Bone marrow (tissue), 2 donors: ENCODE measurements at places on chromosomes 7 and 10.

GRCh38 chr7:52669031-52669430, 366.4 kb upstream of the POM121L12 start:
- DNase-seq, result no peak

GRCh38 chr7:91230100-91230499, 34.1 kb upstream of the FZD1 start:
- DNase-seq, result no peak

- DNase-seq, result no peak
Observed at GRCh38 chr7:95517870-95518269, 32.1 kb downstream of the ASB4 start.

GRCh38 chr10:132420981-132421846, 24.2 kb downstream of the PWWP2B start:
- DNase-seq, result peak; percentile 52

DNA sequence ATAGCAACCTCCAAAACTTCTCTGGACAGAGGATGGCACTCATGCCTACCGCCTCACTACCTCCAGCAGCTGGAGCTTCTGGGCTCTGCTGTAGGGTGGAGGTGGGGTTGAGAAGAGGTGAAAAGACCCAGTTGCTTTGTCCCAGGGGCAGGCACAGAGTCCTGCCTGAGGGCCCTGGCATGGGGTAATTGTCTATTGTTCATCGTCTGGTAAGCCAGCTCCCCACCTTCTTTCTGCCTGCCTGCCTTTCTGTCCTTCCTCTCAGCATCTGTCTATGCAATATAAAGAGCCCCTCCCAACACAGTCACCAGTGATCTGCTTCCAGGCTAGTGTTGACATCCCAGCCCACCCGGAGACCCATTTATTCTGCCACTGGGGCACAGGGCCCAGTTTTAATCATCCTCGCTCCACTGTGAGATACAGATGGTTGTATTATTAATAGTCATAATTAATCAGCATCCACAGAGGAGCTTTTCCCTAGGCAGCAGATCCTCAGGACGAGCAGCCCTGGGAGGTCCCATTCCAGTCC, 39.0 kb downstream of the ZMIZ1 start:
- no peak for DNase-seq

- no peak for DNase-seq
Observed at GRCh38 chr7:99267481-99267840, 5.2 kb upstream of the MYH16 start.

- DNase-seq, result no peak
Observed at GRCh38 chr7:85641331-85641730, 454.5 kb upstream of the SEMA3D start.

GRCh38 chr7:154598396-154598795, 404.5 kb downstream of the PAXIP1 start:
- DNase-seq, result no peak

- no peak for DNase-seq
Observed at GRCh38 chr10:124688386-124688785, 55.8 kb downstream of the FAM53B start.

- DNase-seq, result no peak
Observed at GRCh38 chr7:91847876-91848588, 32.5 kb downstream of the MTERF1 start.

GRCh38 chr10:72697716-72698115, 5.8 kb downstream of the MCU start:
- no peak for DNase-seq

DNA sequence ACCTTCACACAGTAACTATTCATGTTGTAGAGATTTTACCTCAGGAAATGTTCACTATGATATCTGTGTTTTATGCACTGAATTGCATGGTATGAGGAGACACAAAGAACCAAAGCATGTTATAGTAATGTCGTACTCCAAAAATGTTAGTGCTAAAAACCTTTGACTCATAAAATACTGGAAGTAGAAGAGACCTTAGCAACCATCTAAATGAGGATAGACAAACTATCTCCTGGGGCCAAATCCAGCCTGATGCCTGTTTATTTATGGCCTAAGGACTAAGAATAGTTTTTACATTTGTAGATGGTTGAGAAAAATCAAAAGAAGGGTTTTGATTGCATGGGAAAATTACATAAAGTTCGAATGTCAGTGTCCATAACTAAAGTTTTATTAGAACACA, 535.1 kb downstream of the INHBA start:
- DNase-seq, result no peak

DNA sequence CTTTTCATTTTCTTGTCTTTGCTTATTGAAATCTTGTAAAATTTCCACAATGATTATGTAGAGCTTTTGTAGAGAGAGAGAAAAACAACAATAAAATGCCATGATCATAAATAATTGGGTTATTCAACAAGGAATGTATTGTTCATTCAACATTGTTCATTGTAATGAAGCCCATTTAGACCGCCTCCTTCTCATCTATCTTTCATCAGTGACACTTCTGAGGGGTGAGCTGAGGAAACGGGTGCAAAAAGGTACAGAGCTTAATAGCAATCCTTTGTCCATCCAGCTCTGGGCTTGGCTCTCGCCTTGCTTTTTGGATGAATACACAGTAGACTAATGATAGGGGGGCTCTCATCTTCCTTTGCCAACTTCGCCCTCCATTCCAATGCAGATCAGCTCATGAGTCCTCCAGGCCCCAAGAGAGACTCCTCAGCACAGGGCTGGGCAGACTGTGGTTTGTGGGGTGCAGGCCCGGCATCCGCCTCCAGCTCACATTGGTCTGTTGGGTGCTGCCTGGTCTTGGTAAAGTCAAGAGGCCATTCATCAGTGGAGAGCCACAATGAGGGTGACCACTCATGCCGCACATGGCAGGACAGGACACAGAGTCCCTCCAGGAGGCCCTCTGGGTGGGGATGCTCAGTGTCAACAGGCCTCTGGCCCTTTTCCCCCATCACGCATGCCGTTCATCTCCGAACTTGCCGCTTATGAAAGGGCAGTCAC, 17.9 kb upstream of the PPA1 start:
- DNase-seq, result no peak
